ENCODE measurements at places on chromosomes 7 and 10. TPM values are rescaled to one million over a fixed set of nuclear protein-coding genes. Genes with fewer than 3 reads are reported as not detected.

CNTNAP2 gene
- total RNA-seq, result 0.31 TPM

CPA2 gene
- 5,612 TPM for total RNA-seq

ZPBP gene
- 0.12 TPM for total RNA-seq

ABLIM1 gene
- total RNA-seq, result 35.8 TPM

SKIDA1 gene
- 0.70 TPM for total RNA-seq

NRG3 gene
- total RNA-seq, result 0.17 TPM

TMEM236 gene
- total RNA-seq, result 0.84 TPM

RAPGEF5 gene
- 38.9 TPM for total RNA-seq

HPSE2 gene
- total RNA-seq, result not detected

NKX2-3 gene
- total RNA-seq, result 1.6 TPM

MOGAT3 gene
- total RNA-seq, result not detected

PRKAR2B gene
- total RNA-seq, result 8.1 TPM

ZP3 gene
- 3.8 TPM for total RNA-seq

SFRP4 gene
- 0.79 TPM for total RNA-seq

ZNF394 gene
- 13.6 TPM for total RNA-seq

PPP1R17 gene
- not detected for total RNA-seq

ADAM8 gene
- total RNA-seq, result 5.9 TPM

SCIN gene
- 0.39 TPM for total RNA-seq

ADAMTS14 gene
- 0.09 TPM for total RNA-seq

LRRC17 gene
- 2.7 TPM for total RNA-seq

OR2A1 gene
- total RNA-seq, result not detected

CRYGN gene
- 0.09 TPM for total RNA-seq

MRLN gene
- total RNA-seq, result not detected

SEMA3A gene
- 0.28 TPM for total RNA-seq

AUTS2 gene
- 8.3 TPM for total RNA-seq

PLEKHS1 gene
- total RNA-seq, result 10.1 TPM

SFTPA1 gene
- total RNA-seq, result 0.28 TPM

SEMA3D gene
- total RNA-seq, result 0.14 TPM

AKR1C3 gene
- total RNA-seq, result 27.5 TPM

ZNF727 gene
- 1.4 TPM for total RNA-seq

EBF3 gene
- total RNA-seq, result 0.95 TPM

PCLO gene
- total RNA-seq, result 5.6 TPM

C10orf143 gene
- 2.0 TPM for total RNA-seq

C7orf57 gene
- not detected for total RNA-seq

ZNF487 gene
- 3.0 TPM for total RNA-seq

LEP gene
- 0.06 TPM for total RNA-seq

All from pancreas (tissue), 10 donors.